ENCODE measurements at places on chromosomes 2 and 18. TPM values are rescaled to one million over a fixed set of nuclear protein-coding genes. Genes with fewer than 3 reads are reported as not detected.

Gene CNDP1
- total RNA-seq = 0.34 TPM

Gene GAREM1
- total RNA-seq = not detected

Gene DPYSL5
- not detected for total RNA-seq

Gene TUBA3E
- not detected for total RNA-seq

Gene ABCG5
- not detected for total RNA-seq

Gene EVA1A
- total RNA-seq = not detected

Gene OXER1
- total RNA-seq = not detected

Gene GKN2
- total RNA-seq = not detected

Gene HOXD4
- total RNA-seq = not detected

All from naive thymus-derived CD4-positive, alpha-beta T cell (primary cell).